ENCODE measurements at places on chromosomes 1 and 21. TPM values are rescaled to one million over a fixed set of nuclear protein-coding genes. Genes with fewer than 3 reads are reported as not detected.

DNA sequence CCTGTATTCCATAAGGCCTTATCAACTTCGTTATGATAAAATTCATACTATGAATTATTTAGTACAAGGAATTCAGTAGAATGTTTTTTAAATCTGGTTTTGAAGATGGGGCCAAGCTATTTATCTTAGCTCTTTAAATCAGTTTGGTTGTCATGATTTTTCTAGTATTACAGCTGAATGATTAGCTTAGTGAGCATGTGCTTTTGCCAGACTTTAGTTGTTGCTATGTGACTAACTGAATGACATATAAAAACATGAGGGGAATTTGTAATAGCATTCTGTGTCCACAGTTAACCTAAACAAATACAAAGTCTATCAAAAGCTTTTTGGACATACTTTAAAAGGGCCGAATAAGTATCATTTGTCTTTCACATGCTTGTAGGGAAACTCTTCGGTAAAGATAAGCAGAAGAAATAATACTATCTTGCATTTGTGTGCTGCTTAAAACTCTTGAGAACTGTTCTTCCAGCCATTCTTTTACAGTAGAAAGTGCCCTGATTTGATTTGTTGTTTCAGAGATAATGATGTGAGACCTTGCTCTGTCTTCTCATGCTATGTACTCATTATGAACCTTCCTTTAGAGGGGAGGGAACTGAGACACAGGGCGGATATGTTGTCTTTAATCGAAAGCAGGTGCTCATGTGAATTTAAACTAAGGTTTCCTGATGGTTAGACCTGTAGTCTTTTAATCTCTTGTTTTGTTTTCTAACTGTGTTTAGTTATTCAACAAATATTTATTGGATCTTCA lies 18.8 kb downstream of the NEK7 start:
- no peak for DNase-seq

TAL1 gene
- 0.14 TPM for total RNA-seq

DNA sequence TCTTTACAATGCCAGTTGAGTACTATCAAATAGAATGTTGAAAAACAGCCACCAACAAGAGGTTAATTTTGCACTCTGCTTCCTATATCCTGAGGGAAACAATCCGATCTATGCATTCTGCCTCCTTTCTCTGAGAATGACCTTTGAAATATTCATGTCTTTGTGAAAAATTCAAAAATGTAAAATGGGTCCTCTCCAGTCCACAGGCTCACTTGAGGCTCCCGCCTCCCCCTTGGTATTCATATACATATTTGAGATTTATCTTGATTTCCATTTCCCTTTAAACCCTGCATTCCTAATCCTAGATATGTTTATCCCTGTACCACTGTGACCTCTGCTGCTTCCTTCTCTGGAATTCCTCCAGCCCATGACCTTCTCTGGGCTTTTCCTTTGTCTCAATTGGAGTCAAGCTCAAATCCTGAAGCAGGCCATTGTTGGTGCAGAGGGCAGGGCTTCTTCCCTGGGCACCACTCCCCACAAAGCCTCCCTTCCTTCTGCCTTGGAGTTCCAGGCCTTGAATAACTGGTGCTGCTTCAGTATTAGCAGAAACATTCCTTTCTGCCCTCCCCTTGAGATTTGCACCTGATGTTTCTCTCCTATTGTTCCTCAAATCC lies 296.8 kb downstream of the PBX1 start:
- no peak for DNase-seq

- DNase-seq = no peak
These were observed 566 bp upstream of the ALG6 start for GRCh38 chr1:63366908-63367214.

PRKAA2 gene
- total RNA-seq = not detected

DNA sequence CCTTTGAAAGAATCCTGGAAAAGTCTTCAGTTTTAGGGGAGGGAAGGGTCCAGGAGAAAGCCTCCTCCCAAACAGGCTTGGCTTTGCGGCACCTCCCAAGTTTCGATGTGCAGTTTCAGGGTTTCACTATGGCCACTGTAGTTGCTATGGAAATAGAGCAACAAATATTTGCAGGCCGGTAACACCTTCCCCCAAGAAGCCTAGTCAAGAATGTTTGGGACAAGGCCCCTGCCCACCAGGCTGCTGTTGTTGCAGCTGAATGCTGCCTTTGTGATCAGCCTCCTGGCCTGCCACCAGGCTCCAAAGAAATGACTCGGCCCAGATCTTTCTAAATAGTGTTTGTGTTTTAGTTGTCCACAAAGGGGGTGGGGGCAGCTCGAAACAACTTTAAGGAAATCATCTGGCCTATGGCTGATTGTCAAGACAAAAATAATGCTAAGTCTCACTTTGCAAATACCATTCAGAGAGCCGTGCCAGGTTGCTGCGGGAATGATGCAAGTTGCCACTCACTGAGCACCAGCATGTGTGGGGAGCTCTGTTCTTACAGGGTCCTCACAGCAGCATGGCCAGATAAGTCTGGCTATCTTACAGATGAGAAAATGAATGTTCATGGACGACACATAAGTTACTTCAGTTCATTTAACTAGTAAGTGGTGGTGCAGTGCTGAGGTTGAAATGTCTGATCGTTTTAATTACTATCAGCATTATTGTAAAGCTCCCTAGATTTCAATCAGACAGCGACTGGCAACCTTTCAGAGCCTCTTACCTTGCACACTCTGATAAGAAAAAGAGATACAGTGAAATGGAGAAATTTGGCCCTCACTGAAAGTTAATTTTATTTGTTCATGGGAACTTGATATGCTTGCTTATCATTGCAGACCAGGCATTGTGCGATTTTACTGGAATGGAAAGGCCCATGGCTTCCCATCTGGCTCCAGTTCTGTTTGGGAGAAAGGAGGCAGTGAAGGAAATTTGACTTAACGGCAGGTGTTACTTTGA lies 91.2 kb upstream of the JUN start:
- DNase-seq = no peak

C1orf87 gene
- total RNA-seq = not detected

S100A9 gene
- total RNA-seq = 1.4 TPM

GRCh38 chr1:59625384-59625783 lies 189.4 kb upstream of the HOOK1 start:
- no peak for DNase-seq

DNA sequence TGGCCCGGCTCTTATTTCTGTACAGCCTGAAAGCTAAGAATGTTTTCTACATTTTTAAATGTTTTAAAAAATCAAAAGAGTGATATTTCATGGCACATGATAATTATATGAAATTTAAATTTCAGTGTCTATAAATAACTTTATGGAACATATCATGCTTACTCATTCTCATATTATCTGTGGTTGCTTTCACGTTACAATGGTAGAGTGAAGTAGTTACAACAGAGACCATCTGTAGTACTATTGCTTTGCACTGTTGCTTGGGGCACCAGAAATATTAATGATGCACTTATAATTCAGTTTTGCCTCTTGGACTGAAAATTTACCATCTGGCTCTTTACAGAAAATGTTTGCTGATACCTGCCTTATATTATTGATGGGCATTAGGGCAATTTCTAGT lies 481.6 kb downstream of the PLPP3 start:
- no peak for DNase-seq

- no peak for DNase-seq
These were observed 301 bp upstream of the NUDT17 start for GRCh38 chr1:145845144-145845513.

PSRC1 gene
- total RNA-seq = 23.9 TPM

GRCh38 chr21:46295177-46295770 lies 9.1 kb downstream of the YBEY start:
- no peak for DNase-seq

ARHGAP29 gene
- total RNA-seq = not detected

NGF gene
- not detected for total RNA-seq

- no peak for DNase-seq
These were observed 6.0 kb downstream of the TATDN3 start for GRCh38 chr1:212797681-212798080.
